NAMALWA (cell line): ENCODE measurements at places on chromosomes 7 and 10.

DNA sequence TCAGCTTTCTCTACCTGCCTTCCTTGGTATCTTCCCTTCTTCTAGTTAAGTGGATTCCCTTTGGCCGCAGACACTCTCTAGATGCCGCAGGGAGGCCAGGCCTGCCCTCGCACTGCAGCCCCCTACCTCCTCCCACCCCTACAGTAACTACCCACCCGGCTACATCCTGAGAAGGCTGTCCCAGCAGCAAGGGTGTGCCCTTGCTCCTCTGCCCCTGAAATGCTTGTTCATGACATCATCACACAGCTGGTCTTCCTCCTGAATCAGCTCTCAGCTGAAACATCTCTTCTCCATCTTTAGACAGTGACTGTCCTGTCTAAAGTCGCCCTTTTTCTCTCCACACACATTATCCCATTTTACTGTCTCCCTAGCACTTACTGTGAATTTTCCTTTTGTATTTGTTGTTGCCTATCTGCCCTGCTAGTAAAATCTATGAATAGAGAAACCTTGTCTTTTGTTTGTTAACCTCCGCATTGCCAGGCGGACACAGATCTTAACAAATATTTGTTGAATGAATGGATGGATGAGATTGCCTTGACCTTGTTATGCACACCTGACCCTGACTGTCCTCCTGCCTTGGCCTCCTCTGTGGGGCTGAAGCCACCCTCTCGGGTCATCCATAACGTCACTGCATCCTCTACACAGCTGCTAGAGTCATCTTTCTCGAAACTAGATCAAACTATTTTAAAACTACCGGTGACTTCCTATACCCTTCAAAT is 108.9 kb upstream of the GATA3 start:
- DNase-seq: no peak

DNA sequence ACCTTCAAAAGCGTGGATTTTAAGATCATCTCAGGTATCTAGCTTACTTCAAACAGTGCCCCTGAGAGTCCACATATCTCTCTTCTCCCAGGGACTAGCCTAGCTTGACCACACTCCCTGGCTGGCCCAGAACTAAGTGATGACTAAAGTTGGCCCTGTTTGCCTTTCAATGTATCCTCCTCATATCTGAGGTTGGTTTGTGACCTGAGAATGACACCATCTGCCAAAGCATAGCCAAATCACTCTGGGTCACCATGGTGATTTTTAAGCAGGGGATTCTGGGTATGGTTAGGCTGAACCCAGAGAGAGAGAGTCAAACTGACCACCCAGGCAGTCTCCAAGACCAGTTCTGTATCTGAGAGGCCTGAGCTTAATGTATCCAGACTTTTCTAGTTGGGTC is 16.2 kb downstream of the CNNM1 start:
- no peak for DNase-seq

- no peak for DNase-seq
Observed at GRCh38 chr10:75611993-75612372, 180.6 kb downstream of the LRMDA start.

GRCh38 chr7:73470208-73470607 is 36.6 kb downstream of the FZD9 start:
- no peak for DNase-seq

DNA sequence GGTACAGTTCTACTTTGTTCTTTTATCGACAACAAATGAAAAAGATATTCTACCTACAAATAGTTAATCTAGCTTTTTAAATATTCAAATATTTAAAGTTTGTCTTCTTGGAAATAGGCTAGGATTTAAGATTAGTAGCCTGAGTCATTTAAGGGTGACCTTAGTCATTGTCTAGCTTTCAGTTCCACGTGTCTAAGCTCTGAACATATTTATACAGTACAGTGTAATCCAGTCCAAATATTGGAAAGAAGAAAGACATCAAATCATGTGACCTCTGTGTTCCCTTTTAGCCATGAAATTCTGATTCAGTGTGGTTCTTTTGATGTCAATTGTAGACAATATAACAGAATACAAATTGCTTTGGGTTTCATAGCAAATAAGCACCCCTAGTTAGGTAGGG is 121.1 kb downstream of the MALRD1 start:
- DNase-seq: no peak

DNA sequence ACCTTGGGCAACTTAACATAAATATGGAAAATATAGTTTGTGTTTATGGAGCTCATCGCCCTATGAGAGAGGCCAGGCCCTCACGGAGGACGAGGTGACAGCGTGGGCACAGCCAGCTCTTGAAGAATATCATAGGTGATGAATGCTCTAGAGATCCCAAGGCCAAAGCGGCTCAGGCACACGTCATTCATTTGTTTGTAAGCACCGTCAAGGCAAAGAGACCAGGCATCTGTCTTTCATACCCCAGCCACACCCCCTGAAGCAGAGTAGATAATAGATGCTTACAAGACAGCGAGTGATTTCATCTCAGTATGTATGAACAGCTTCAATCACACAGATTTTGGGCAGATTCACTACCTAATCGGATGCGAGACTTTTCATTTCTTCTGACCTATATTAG is 242.1 kb upstream of the C7orf33 start:
- no peak for DNase-seq

GRCh38 chr10:102669206-102670064 is 25.2 kb downstream of the TRIM8 start:
- DNase-seq: peak; percentile 58

- DNase-seq: no peak
Observed at GRCh38 chr7:157437519-157438061, 100.8 kb downstream of the DNAJB6 start.

DNA sequence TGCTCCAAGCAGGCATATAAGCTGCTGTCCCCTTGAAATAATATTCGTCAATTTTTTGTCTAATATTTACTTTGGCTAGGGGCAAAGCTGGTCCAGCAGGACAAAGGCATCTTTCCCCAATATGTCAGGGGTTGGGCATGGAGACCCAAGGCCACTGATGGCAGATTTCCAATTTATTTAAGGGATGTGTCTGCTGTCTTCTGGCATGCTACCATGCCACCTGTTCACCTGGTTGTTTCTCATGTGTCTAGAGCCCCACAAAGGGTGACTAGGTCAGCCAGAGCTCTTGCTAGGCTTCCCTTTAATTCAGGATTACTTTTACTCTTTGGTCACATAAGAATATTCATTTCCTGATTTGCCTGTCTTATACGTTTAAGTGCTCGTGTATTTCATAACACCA is 22.1 kb upstream of the SYPL1 start:
- DNase-seq: no peak

- no peak for DNase-seq
Observed at GRCh38 chr10:21317902-21318301, 207.6 kb downstream of the SKIDA1 start.

DNA sequence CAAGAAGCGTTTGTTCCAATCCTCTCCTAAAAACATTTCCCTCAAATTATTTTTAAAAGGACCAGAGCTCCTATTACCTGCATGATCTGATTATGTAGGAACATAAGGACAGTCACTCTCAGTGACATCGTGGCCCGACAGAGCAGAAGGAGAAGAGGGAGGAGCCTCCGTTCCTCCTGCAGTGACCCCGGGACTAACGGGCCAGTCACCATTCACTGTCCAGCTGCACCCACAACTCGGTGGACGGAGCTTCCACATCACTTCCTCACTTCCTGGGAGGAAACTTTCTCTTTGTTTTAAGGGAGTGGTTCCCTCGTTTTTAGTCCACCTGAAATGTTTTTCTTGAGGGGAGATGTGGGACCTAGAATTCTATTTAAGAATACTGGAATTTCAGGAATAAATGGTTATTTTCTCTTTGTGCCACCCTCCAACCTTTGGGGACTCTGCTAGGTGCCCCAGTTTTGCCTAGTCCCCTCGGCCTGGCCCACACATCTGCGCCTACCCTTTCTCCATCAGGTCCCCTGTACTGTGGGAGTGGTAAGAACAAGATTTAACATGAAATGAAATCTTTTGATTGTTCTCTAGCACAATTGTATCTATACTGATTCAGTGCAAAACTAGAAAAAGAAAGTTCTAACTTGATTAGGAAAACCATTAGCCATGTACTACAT is 173.5 kb upstream of the RNF32 start:
- no peak for DNase-seq

DNA sequence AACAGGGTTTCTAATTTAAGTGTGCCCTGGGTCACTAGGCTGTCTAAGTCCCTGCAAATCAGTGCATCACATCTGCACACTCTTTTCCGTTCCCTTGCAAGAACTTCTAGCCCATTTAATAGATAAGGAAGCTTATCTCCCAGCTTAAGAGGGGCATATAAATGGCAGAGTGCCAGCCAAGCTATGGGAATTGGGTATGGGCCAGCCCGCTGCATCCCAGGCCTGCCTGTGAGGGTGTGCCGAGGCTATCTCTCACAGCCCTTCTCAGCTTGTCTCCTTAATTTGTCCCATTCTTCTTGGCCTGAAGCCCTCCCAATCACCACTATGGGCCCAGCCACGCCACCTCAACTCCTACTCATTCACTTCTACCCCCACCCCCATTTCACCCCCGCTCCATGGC is 14.7 kb downstream of the AQP1 start:
- DNase-seq: no peak

DNA sequence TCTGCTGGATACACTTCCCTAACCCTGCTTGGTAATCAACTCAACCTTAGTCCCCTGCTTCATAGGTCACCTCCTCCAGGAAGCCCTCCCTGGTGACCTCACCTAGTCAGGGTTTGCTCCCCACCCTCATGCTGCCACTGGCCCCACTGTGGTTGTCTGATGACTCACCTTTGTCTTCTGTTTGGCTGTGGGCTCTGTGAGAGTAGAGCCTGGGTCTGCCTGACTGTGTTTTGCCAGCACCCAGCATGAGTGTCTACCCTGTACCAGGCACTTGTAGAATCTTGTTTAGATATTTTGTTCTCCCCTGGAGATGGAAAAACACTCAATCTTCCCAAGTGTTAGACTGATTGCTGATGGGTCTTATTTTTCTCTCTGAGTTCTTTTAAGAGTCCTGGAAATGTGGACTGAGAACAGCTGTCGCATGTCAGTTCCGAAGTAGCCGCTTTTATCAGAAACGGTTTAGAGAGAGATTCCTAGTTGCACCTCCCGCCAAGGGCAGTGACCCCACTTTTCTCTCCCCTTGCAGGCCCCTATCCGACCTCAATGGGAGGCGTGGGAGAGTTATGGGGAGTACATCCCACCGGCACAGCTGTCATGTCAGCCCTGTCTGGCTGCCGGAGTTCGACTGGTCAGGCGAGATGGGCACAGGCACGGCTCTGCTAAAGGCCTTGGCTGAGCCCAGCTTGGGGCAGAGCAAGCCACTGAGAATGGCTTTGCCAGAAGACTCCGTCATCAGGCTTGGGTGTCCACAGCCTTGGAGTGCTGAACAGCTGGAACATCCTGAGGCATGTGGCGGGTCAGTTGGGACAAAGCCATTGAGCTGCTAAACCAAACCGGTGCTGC is 134.3 kb downstream of the GRK5 start:
- no peak for DNase-seq

DNA sequence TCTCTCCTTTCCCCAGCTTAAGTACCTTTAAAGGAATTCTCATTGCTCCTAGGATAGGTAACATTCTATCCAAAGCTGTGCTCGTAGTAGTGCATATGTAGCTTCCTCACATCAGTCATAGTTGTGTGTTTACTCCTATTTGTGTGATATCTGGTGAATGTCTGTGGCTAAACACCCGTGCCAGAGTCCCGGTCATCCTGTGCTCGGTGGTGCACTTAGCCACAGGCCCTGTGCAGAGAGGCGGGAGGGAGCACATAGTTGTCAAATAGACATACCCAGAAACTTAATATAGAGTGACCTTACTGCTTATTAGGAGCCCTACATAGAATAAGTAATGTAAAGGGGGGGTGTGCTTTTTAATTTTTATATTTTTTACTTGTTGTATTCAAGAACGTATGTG is 76.6 kb downstream of the RBM33 start:
- peak; percentile 80 for DNase-seq

- DNase-seq: no peak
Observed at GRCh38 chr10:74753442-74754211, 72.8 kb upstream of the KAT6B start.

DNA sequence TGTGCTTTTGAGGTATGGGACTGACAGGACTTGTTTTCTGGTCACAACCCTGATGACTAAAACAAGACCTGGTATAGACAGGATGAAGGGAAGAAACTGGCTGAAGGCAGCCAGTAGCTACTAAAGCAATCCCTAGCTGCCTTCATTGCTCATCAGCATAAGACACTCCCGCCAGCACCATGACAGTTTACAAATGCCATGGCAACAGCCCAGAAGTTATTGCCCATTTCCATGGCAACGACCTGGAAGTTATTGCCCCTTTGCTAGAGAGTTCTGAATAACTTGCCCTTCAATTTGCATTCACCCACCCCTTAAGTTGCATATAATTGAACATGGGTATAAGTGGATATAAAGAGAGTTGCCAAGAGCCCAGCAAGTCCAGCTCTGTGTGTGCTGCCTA is 169.6 kb upstream of the FAM171A1 start:
- peak; percentile 3 for DNase-seq

DNA sequence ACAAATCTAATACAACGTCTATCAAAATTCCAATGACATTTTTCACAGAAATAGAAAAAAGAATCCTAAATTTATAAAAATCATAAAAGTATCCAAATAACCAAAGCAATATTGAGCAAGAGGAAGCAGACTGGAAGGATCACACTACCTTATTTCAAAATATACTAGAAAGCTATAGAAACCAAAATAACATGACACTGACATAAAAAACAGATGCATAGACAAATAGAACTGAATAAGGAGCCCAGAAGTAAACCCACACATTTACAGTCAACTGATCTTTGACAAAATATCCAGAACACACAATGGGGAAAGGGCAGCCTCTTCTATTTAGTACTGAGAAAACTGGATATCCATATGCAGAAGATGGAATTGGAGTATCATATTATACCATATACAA is 217.5 kb downstream of the MACC1 start:
- DNase-seq: no peak

- DNase-seq: peak; percentile 69
Observed at GRCh38 chr10:63977329-63977923, 456.2 kb downstream of the REEP3 start.

GRCh38 chr7:25834050-25834449 is 317.9 kb upstream of the NFE2L3 start:
- DNase-seq: no peak

- DNase-seq: no peak
Observed at GRCh38 chr10:22674573-22674930, 39.8 kb downstream of the PIP4K2A start.

DNA sequence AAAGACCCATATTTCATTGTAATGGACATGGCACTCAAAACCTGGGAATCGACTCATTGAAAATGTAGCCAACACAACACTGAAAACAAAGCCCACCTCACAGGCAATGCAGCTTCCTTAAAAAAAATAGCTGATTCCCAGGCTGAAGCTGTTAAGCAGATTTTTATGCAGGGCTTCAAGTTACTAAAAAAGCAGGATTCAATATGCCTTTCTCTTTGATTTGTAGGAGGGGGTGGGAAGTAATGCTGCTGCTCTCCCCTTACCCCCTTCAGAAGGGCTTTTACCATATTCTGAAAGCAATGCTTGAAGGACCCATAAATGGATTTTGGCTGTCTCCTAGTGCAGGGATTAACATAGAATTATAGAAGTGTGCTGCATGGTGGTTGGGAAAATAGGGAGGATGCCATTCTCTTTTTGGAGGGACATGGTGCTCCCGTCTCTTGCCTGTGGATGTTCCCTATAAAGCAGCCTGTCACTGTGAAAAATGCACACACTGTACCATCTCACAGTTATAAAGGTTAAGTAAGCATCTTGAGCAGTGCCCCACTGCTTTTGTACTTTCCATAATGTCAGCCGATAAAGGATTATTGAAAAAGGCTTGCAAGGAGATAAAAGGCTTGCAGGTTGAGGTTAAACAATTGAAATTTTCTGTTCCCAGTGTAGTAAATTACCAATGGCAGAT is 262.8 kb downstream of the AUTS2 start:
- no peak for DNase-seq
